ENCODE measurements at places on chromosomes 3 and 15.

- DNase-seq: no peak
These were observed 101.6 kb downstream of the ZIC4 start for GRCh38 chr3:147304756-147305155.

- no peak for DNase-seq
These were observed 43.7 kb downstream of the PCSK6 start for GRCh38 chr15:101445562-101446517.

DNA sequence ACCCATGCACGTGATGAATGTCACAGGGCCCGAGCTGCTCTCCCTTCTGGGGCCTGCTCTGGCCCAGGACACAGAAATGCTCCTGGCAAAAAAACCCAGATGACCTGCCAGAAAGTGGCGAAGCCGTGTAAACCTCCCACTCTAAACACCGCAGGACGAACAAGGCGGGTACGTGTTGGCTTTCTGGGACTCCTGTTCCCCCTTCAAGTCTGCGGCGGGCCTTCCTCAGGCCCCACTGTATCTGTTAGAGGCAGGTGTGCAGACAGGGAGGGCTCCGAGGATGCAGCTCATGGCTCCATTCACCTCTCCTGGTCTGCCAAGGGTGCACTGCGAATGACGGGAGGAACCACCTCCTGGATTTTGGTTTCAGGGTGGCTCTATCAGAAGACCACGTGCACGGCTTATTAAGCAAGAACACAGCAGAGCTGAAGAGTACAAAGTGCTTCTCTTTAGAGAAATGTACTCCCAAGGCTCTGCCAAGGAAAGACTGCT, 173.8 kb downstream of the ADAMTS17 start:
- DNase-seq: peak; percentile 19

DNA sequence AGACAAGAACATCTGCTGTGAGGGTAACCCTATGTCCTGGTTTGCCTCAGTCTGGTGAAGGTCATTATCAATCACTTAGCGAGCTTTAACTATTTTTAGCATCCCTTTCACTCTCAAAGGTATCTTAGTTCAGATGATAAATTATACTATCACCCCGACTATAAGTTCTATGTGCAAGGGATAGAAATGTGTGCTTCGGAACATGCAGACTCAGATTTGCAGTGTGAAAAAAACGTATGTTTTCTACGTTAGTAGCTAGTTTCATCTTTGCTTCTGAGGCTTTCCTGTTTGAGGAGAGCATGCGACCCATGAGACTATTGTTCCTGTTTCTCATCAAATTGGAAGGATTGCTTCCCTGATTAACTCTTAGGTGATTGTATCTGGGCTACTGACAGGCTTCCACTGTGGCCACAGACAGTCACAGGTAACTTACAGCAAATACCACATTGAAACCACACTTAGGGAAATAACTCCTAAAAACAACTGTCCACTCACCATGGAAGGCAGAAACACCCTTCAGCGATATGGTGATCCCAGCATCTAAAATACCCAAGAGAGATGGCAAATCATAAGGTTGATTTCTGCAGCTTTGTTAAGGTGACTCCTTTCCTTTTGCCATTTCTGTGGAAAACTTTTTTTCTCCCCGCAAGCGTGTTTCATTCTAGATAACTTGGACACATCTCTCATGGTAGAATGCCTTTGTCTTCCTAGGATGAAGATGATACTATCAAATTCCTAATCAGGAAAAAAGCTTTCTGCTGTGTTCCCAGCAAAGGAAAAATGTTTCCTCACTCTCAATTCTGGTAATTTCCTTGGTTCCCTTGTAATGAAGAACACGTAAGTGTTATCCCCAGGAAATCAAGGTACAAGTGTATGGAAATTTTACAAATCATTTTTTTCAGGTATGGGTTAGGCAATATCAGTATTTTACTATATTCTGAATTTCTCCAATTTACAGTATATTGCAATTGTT, 5.2 kb downstream of the GCSAM start:
- DNase-seq: no peak

GRCh38 chr15:68618394-68618793, 39.6 kb downstream of the CORO2B start:
- DNase-seq: no peak

- DNase-seq: no peak
These were observed 31.5 kb downstream of the ROBO2 start for GRCh38 chr3:77071364-77071763.

- no peak for DNase-seq
These were observed 184.9 kb downstream of the SV2B start for GRCh38 chr15:91284758-91285466.

DNA sequence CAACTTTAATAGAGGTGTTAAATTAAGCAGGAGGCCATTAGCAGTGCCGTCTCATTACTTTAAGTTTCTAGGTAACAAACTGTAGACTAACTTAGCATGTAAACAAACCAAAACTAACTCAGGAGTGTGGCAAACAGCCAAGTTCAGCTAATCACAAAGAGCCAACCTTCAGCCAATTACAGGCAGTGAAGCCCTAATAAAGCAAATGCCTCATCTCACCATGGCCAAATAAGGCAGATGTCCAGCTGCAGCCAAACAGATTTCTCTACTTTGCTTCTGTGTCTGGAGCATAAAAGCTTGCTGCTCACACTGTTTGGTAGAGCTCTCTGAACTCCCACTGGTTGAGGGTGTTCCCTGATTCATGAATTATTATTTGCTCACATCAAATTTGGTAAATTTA, 835.4 kb upstream of the GBE1 start:
- no peak for DNase-seq

DNA sequence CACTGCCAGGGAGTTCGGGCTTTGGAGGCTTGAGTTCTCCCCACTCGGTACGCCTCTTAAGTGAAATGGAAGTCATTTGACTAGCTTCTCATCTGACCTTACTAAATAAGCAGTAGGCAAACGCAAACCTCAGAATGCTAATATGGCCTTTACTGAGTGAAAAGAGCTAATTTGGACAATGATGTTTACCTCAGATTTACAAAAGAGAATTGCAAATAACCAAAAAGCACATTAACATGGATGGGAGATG, 1.6 kb upstream of the RNU6-1 start:
- no peak for DNase-seq

- DNase-seq: peak; percentile 76
These were observed 122.7 kb upstream of the IGF1R start for GRCh38 chr15:98525661-98526001.

- DNase-seq: no peak
These were observed 53.3 kb downstream of the BTD start for GRCh38 chr3:15654891-15655290.

GRCh38 chr3:155941354-155941753, 70.9 kb downstream of the GMPS start:
- DNase-seq: no peak

DNA sequence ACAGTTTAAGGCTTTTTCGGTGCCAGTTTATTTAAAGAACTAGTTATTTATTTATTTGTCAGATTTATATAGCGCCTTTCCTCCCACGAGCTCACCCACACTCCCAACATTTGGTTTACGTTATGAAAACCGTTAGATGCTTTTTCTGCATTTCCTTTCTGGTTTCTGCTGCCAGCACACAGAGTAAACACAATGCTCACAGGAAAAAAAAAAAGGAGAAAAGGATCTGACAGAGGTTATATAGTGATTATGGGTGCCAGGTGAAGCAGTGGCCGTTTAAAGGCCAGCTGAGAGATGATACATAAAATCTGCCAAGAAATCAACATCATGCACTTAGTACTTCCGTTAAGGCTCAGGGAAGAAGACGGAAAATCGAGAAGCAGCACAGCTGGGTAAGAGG, 37.9 kb downstream of the ETV5 start:
- no peak for DNase-seq
